Activated naive CD4-positive, alpha-beta T cell treated with anti-CD3 and anti-CD28 coated beads, Interleukin-2, amount 10 ng/mL, durations not matched to agents 7 days and 5 days (primary cell): ENCODE measurements at places on chromosomes 7 and 10.
A peak's percentile ranks its signal among the peaks of the same experiment; 100 is the strongest.

DNA sequence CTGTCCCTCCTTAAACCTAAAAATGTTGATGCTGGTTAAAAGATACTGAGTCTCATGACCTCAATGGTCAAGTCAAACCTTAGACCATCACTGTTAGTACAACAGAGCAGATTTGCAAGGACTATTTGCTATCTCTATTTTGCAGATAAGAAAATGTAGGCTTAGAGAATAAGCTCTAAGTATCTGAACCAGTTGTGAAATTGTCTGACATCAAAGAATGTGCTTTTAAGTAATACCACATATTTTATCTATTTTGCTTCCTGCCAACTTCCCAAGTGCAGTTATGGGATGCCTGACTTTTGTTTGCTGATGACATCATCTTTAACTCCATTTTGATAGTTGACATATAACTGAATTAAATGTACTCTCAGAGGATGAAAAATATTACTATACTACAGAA, 83.6 kb upstream of the TMEM106B start:
- DNase-seq: no peak

DNA sequence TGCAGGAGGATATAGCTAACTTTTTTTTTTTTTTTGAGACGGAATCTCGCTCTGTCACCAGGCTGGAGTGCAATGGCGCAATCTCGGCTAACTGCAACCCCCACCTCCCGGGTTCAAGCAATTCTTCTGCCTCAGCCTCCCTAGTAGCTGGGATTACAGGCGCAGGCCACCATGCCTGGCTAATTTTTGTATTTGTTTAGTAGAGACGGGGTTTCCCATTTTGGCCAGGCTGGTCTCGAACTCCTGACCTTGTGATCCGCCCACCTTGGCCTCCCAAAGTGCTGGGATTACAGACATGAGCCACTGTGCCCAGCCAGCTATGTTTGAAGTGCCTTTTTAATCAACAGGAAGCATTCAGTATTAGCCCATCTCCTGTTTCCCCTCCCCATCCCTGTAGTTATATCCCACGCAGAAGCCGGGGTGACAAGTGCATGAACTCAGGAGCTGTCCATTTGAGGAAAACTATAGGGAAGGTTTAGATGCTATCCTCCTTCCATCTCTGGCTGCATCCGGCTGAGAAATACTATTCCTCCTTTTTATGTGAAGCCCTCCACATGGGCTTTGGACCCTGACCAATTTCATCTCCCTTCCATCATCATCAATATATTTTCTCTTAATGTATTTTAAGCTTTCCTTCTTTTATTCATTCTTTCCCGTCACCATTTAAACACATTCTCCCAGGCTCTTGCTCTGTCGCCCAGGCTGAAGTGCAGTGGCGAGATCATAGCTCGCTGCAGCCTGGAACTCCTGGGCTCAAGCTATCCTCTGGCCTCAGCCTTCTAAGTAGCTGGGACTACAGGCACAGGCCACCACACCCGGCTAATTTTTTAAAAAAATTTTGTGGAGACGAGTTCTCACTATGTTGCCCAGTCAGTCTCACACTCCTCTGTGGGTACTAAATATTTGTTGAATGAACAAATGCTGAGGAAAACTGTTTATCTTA, 1.3 kb upstream of the POT1 start:
- DNase-seq: no peak

- no peak for DNase-seq
These were observed 12.4 kb downstream of the CTBP2 start for GRCh38 chr10:125147971-125148439.

- DNase-seq: no peak
These were observed 63.3 kb downstream of the NKX6-2 start for GRCh38 chr10:132722394-132723329.

- DNase-seq: peak; percentile 66
These were observed 43.7 kb downstream of the CPVL start for GRCh38 chr7:29102558-29103151.

GRCh38 chr10:4652111-4653010, 173.6 kb upstream of the AKR1E2 start:
- DNase-seq: peak; percentile 22

DNA sequence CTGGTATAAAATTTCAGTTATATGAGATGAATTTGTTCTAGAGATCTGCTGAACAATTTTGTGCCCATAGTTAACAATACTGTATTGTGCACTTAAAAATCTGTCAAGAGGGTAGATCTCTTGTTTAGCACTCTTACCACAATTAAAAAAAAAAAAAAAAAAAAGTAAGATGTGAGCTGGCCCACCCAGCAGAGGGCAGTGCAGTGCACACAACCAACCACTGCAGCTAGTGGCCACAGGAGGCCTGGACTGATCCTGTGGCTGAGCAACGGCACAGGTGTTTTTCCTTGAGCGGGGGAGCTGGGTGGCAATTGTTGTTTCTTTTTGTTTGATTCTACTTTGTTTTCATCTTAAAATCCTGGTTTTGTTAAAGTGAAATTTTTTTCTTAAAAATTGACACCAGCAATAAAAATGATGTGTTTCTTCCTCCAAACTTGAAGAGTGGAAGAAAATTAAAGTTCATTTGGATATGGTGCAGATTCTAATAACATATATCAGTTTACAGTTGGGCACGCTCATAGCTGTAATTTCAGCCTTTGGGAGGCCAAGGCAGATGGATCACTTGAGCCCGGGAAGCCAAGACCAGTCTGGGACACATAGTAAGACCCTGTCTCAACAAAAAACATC, 171.1 kb upstream of the TBX20 start:
- peak; percentile 69 for DNase-seq

DNA sequence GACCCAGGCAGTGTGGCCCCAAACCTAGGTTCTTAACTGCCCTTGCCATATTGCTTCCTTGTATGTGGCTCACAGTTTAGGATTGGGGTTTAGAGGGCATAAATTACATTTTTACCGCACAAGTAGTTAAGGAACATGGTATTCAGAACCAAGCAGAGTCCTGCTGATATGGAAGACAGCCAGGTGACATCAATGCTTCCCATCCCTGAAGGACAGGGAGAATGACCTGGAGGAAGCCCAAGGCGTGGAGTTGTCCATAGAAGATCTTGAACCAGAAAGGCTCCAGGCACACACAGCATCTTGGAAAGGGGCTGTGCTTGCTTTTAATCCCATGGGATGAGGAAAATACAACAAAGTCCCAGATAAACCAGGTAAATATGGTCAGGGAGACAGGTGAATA, 48.3 kb downstream of the ATXN7L1 start:
- DNase-seq: no peak

DNA sequence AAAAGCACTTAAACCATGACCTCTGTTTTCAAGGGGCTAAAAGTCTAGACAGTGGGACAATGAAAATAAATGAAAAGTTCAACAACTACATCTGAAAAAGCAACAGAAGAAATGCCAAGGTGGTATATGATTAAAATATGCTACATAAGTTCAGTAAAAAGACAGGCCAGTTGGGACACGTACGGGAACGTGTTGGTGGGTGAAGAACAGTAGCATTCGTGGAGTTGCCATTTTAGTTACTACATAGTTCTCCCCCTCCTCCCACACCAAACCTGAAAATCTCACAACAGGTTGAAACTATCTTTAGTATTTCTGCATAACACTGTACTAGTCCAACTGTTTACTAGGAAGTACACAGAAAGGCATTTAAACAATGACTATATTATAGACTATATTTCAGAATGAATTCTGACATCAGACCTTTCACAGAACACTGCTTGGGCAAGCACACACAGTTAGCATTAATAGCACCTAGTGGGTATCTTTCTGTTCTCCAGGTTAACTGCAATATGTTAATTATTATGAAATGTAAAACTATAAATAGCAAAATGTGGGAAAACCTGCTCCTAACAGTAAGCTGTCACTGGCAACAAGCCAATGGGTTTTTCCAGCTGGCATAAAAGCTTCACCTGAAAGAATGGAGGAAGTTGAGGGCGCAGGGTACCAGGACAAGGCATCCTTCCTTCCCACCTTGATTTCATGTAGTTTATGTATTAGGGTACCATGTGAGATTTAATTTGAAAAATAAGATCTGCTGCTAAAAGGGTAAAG, 135.0 kb downstream of the STRA8 start:
- no peak for DNase-seq

DNA sequence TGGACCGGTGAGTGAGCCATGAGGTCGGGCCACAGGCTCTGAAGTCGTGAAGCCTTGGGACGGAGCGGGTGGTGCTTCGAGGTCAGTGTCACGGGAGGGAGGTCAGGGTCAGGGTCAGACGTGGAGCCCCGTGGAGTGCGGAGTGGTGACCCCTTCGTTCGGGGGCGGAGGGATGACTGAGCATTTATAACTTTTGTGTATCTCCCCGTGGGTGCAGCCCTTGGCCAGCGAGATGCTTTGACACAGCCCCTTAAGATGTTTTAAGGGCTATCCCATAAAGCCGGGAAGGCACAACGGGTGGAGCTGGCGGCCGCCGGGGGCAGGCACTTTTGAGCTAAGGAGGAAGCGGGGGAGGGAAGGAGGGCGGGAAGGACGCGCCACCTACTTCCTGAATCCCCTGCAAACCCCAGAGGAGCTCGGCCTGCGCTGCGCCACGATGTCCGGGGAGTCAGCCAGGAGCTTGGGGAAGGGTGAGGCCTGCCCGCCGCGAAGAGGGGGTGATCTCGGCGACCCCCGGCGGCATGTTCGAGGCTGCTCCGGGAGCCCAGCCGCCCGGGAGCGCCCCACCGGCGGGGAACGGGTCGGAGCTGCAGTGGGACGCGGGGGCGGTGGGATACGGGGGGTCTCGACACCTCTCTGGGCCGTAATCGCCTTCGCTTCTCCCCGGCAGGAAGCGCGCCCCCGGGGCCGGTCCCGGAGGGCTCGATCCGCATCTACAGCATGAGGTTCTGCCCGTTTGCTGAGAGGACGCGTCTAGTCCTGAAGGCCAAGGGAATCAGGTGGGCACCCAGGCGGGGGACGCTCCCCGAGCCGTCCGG, at the start of gene GSTO1:
Gene GSTO1 (plus strand): TSS at position 400 of the 818 bp plus-strand sequence. CDS start 37 bp downstream, at position 437.
- peak; percentile 76 for DNase-seq
